Immature natural killer cell (primary cell): ENCODE measurements at places on chromosomes 4 and X. TPM values are rescaled to one million over a fixed set of nuclear protein-coding genes. Genes with fewer than 3 reads are reported as not detected.

Gene CENPVL2
- not detected for polyA plus RNA-seq

Gene ASMT
- polyA plus RNA-seq, result not detected

Gene CSAG3
- polyA plus RNA-seq, result not detected

Gene HSFX3
- not detected for polyA plus RNA-seq

Gene PKD2
- polyA plus RNA-seq, result 1.2 TPM

GRCh38 chr4:52173470-52174045, 122.5 kb downstream of the SPATA18 start:
- no peak overlapping the region for H3K4me3 ChIP-seq
- no peak overlapping the region for H3K27ac ChIP-seq
- no peaks in the 10 kb centered on the region for H3K27me3 ChIP-seq

DNA sequence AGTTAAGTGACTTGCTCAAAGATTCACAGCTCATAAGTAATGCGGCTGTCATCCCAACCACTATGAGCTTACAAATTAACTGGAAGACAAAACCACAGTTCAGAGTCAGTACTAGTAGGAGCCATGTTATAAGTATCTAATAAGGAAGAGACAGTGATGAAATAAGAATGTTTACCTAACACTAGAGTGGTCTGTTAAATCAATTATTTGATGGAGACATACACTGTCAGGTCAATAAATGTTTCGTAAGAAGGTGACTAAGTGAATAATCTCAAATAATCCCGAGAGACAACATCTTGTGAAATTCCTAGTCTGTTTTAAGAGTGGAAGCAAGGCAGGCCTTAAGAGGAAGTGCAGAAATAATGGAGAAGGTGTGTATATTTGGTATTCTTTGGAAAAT, 25.8 kb upstream of the AMELX start:
- no peak overlapping the region for H3K4me3 ChIP-seq
- no peak overlapping the region for H3K27ac ChIP-seq
- H3K27me3 ChIP-seq, result no peaks in the 10 kb centered on the region
- H3K4me1 ChIP-seq, result no peaks in the 10 kb centered on the region
- H3K36me3 ChIP-seq, result no peaks in the 10 kb centered on the region

DNA sequence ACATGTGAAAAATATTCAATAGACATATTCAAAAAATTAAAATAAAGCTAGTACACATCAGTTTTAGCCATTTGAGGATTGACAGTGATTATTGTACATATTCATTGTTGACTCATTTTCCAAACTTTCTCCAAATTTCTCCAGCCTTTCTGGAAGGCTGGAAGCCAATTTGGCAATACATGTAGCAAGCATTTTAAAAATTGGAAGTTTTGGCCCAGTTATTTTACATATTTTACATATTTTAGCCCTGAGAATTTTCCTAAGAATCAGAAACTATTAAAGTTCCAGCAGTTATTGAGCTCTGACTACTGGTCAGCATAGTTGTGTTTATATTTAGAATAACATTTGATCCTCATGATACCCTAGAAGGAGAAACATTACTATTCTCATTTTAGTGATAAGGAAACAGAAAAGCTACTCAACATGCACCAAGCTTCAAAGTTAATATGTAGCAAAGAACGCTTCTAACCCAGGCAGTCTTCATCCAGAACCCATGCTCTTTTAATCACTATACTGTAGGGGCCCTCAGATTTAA, 3.2 kb downstream of the CABS1 start:
- H3K36me3 ChIP-seq, result no peaks in the 10 kb centered on the region
- no peak overlapping the region for H3K4me3 ChIP-seq
- H3K4me1 ChIP-seq, result no peaks in the 10 kb centered on the region
- no peak overlapping the region for H3K27ac ChIP-seq
